GM23248 (cell line): ENCODE measurements at places on chromosomes 3 and 15. TPM values are rescaled to one million over a fixed set of nuclear protein-coding genes. Genes with fewer than 3 reads are reported as not detected.

GRCh38 chr15:90959894-90960293 is 5.2 kb downstream of the RCCD1 start:
- DNase-seq, result peak; percentile 58
- no peak overlapping the region for H3K27ac ChIP-seq
- H3K27me3 ChIP-seq, result no peaks in the 10 kb centered on the region

- no peak for DNase-seq
- H3K4me3 ChIP-seq, result no peak overlapping the region
- H3K36me3 ChIP-seq, result no peaks in the 10 kb centered on the region
- H3K4me1 ChIP-seq, result no peaks in the 10 kb centered on the region
- no peak overlapping the region for H3K27ac ChIP-seq
Observed at GRCh38 chr15:95580121-95580520, 750.4 kb upstream of the NR2F2 start.

GRCh38 chr15:78691167-78691850 is 50.3 kb upstream of the CHRNB4 start:
- H3K36me3 ChIP-seq, result no peaks in the 10 kb centered on the region
- no peak overlapping the region for H3K27ac ChIP-seq
- peaks cover 24% of the 10 kb centered on the region for H3K27me3 ChIP-seq
- DNase-seq, result no peak
- no peaks in the 10 kb centered on the region for H3K4me1 ChIP-seq

- no peaks in the 10 kb centered on the region for H3K36me3 ChIP-seq
- H3K4me1 ChIP-seq, result 0 out of 2 replicates have a peak, but pooled peaks cover 5% of the 10 kb centered on the region
- DNase-seq, result no peak
- H3K27me3 ChIP-seq, result peaks cover 88% of the 10 kb centered on the region
- H3K27ac ChIP-seq, result no peak overlapping the region
Observed at GRCh38 chr3:169666376-169667165, 3.1 kb upstream of the MECOM start.

GRCh38 chr3:44948239-44948638 is 27.7 kb downstream of the ZDHHC3 start:
- H3K27me3 ChIP-seq, result no peaks in the 10 kb centered on the region
- H3K27ac ChIP-seq, result no peak overlapping the region
- H3K4me1 ChIP-seq, result no peaks in the 10 kb centered on the region

GRCh38 chr15:98686983-98687382 is 38.6 kb downstream of the IGF1R start:
- no peaks in the 10 kb centered on the region for H3K27me3 ChIP-seq
- H3K36me3 ChIP-seq, result no peaks in the 10 kb centered on the region
- H3K4me3 ChIP-seq, result no peak overlapping the region
- no peak for DNase-seq

- H3K27ac ChIP-seq, result no peak overlapping the region
- peak; percentile 19 for DNase-seq
- H3K4me1 ChIP-seq, result peaks cover 10% of the 10 kb centered on the region; the same call in 1 of the 2 replicates
- H3K36me3 ChIP-seq, result no peaks in the 10 kb centered on the region
- no peaks in the 10 kb centered on the region for H3K27me3 ChIP-seq
Observed at GRCh38 chr3:180383332-180384020, 218.5 kb upstream of the TTC14 start.

- H3K27ac ChIP-seq, result no peak overlapping the region
- 0 out of 2 replicates have a peak, but pooled peaks cover 7% of the 10 kb centered on the region for H3K4me1 ChIP-seq
- no peaks in the 10 kb centered on the region for H3K36me3 ChIP-seq
- H3K4me3 ChIP-seq, result no peak overlapping the region
- no peaks in the 10 kb centered on the region for H3K27me3 ChIP-seq
Observed at GRCh38 chr15:69311319-69311721, 12.6 kb downstream of the PAQR5 start.

- H3K27ac ChIP-seq, result peak overlapping the region; percentile 49
- H3K4me1 ChIP-seq, result peaks cover 30% of the 10 kb centered on the region
- H3K4me3 ChIP-seq, result no peak overlapping the region
- H3K36me3 ChIP-seq, result peaks cover 57% of the 10 kb centered on the region
- H3K27me3 ChIP-seq, result no peaks in the 10 kb centered on the region
Observed at GRCh38 chr3:172286548-172287148, 161.6 kb downstream of the GHSR start.

DNA sequence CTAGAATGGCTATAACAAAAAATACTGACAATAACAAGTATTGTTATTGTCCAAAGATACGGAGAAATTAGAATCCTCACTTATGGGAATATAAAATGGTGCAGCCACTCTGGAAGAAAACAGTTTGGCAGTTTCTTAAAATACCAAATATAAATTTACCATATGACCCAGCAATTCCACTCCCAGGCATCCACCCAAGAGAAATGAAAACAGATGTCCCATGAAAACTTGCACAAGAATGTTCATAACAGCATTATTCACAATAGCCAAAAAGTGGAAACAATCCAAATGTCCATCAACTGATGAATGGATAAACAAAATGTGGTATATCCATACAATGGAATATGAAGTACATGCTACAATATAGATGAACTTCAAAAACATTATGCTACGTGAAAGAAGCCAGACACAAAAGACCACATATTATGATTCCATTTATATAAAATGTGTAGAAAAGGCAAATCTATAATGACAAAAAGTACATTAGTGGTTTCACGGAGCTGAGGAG is 9.4 kb downstream of the AAGAB start:
- 0 out of 2 replicates have a peak overlapping the region, but pooled peaks have one; percentile 14 for H3K27ac ChIP-seq
- no peaks in the 10 kb centered on the region for H3K27me3 ChIP-seq
- H3K4me3 ChIP-seq, result no peak overlapping the region
- no peaks in the 10 kb centered on the region; the same call in 1 of the 2 replicates for H3K36me3 ChIP-seq

DNA sequence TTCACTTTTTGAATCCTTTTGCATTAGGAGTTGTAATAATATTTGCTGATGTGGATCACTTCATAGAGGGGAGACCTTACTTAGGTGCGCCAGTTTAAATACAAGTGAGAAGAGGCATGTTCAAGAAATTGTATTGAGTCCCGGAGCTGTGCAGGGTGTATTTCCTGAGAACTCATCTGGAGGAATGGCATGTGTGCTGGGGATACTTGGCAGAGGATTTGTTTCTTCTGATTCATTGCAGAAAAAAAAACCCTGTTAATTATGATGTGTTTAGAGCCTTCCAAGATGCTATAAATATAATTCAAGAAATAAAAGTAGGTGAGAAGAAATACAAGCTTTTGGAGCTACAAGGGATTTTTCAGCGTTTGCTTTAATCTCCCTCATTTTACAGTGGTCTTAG is 97.6 kb downstream of the TPRG1 start:
- H3K4me1 ChIP-seq, result peaks cover 31% of the 10 kb centered on the region
- peak overlapping the region; percentile 4 for H3K27ac ChIP-seq
- peak overlapping the region; percentile 28; the same call in 1 of the 2 replicates for H3K4me3 ChIP-seq
- no peaks in the 10 kb centered on the region for H3K27me3 ChIP-seq
- peak; percentile 79 for DNase-seq

GRCh38 chr15:79615754-79616153 is 183.6 kb downstream of the MINAR1 start:
- no peak overlapping the region for H3K27ac ChIP-seq
- H3K4me1 ChIP-seq, result peaks cover 3% of the 10 kb centered on the region; the same call in 1 of the 2 replicates
- no peaks in the 10 kb centered on the region for H3K36me3 ChIP-seq
- no peak overlapping the region for H3K4me3 ChIP-seq
- no peaks in the 10 kb centered on the region for H3K27me3 ChIP-seq

DNA sequence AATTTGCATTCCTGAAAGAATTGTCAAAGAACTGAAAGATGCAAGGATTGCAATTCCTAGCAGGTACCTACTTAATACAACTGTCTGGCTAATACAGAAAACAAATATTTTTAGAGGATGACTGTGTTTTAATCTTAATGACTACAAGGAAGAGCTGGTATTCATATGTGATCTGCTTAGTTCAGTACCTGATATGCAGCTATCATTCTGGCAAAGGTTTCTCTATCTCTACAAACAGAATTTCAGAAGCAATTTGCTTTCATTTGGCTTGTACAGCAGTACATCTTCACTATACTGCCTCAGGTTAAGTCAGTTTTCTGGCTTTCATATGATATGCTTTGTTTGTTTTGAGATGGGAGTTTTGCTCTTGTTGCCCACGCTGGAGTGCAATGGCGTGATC is 51.3 kb downstream of the TBL1XR1 start:
- H3K4me1 ChIP-seq, result peaks cover 32% of the 10 kb centered on the region
- no peak overlapping the region for H3K4me3 ChIP-seq
- H3K27ac ChIP-seq, result 0 out of 2 replicates have a peak overlapping the region, but pooled peaks have one; percentile 11
- H3K27me3 ChIP-seq, result no peaks in the 10 kb centered on the region
- H3K36me3 ChIP-seq, result no peaks in the 10 kb centered on the region
- no peak for DNase-seq

Gene FYTTD1
- total RNA-seq, result 42.0 and 71.5 TPM in 2 replicates

Gene HPS3
- 14.5 and 19.7 TPM in 2 replicates for total RNA-seq

Gene GNAT1
- total RNA-seq, result not detected in 2 replicates
